ENCODE measurements at places on chromosomes 4 and X.

DNA sequence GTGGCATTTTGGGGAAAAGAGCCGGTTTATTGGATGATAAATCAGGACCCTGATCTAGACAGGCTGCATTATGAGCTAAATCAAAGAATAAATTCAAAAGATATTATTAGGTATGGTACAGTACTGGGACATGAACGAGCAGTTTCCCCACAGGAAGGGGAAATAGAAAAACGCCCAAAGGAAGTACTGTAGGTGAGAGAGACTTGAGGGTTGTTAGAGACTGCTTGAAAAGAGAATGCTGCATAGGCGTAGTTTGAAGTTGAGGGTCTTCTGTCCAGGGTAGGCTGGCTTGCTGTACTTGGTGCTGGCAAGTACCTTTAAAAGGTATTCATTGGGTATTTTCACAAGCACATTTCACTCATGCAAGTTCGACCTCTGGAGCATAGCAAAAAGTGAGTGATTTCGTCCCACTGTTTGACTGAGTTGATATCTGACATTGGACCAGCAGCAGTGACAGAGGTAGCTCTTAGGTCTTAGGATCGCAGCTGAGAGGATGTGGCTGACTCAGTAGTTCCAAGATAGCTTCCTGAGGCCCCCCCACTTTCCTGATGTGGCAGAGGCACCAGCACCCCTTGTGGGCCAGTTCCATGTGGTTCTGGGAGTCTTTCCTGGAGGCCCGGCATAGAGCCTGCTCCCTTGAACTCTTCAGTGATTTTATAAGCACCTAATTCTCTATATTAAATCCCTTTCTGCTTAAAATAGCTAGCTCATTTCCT lies 64.3 kb downstream of the TMEM131L start:
- no peak for DNase-seq

DNA sequence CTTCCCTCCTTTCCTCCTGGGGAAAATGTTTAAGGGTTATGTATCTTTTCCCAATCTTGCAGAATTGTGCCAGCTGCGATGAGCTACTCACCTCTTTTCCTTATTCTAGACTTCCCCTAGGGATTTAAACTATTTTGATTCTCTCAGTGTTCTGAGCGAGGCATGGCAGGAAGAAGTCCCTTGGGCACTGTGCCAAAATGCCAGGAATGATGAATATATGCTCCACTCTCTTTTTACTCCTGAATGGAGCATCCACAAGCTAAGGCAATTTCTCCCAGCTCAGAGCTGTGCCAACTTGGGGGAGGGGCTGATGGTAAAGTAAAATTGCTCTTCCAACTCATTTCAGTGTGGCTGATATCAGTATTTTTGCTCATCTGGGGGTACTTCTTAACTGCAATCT lies 4.0 kb upstream of the C4orf17 start:
- DNase-seq, result no peak

DNA sequence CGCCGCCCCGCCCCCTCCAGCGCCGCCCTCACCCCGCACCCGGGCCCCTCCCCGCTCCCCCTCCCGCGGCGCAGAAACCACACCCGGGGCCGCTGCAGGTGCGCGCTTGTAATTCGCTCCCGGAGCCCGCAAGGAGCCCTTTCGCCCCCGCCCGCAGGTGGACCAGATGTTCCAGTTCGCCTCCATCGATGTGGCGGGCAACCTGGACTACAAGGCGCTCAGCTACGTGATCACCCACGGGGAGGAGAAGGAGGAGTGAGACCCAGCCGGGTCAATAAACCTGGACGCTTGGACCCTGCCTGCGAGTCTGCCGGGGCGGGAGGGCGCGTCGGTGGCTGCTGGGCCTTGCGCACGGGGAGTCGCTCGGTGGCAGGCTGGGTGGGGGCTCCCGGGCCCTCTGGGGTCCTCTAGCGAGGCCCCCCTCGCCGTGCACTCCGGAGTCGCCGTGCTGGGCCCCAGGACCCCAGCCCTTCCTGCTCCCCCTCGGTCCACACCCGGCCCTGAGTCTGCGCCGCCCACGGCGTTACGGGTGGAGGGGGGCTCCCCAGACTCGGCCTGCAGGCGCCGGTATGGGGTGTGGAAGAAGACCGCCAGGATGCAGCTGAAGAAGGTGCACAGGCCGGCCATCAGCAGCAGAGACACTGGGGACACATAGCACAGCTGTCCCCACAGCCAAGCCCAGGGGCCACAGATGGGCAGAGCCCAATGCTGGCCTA lies 7.1 kb downstream of the SLC49A3 start:
- peak; percentile 35 for DNase-seq

GRCh38 chr4:86184901-86185285 lies 175.0 kb downstream of the MAPK10 start:
- no peak for DNase-seq

DNA sequence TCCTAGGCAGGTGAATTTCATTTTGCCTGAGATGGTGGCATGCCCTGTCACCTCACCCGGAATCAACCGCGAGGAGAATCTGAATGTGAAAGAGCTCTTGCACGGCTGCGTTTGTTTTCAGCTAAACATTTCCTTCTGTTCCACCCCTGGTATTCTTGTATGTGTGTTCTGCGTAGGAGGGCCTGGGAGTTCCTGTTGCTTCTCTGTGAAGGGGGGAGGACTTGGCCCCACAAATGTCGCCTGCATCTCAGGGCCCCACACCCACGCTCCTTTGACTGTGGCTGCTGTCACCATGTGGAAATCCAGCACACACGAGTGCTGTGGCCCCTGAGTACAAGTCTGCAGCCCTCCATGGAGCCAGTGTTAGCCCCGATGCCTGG lies 45.8 kb upstream of the CLCN4 start:
- peak; percentile 7 for DNase-seq

GRCh38 chr4:555566-556275 lies 20.4 kb downstream of the TMEM271 start:
- no peak for DNase-seq

All from activated naive CD4-positive, alpha-beta T cell (primary cell).